ENCODE measurements at places on chromosomes 5 and 9.

DNA sequence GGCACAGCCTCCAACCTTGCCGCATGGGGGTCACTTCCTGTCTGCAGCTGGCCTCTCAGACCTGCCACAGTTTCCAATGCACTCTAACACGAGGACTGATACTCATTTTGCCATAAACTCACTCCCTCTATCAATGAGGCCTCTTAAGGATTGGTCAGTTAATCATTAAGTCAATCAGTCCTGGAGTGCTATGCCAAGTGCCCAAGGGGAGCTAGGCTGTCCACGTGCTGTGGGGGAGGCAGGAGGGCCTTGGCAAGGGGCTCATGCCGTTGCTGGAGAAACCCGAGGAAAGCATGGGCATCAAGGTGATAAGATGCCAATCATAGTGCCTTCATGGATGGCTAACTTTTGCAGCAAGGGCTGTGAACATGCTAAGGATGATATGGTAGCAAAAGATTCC is 1.7 kb upstream of the ALDH1B1 start:
- no peak for DNase-seq

- no peak for DNase-seq
Measured at GRCh38 chr9:4077499-4078102, 222.3 kb downstream of the GLIS3 start.

DNA sequence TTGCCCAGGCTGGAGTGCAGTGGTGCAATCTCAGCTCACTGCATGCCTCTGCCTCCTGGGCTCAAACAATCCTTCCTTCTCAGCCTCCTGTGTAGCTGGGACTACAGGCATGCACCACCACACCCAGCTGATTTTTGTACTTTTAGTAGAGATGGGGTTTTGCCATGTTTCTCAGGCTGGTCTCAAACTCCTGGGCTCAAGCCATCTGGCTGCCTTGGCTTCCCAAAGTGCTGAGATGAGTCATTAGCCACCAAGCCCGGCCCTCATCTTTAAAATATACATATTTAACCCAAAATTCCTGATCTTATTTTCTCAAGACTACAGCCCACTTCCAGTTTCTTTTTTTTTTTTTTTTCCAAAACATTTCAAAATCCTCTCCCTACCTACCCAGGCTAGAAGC is 31.7 kb upstream of the MINAR2 start:
- DNase-seq, result no peak

GRCh38 chr5:9519537-9519936 is 26.3 kb downstream of the SEMA5A start:
- DNase-seq, result no peak

GRCh38 chr5:90967443-90967842 is 408.8 kb downstream of the ADGRV1 start:
- DNase-seq, result no peak

DNA sequence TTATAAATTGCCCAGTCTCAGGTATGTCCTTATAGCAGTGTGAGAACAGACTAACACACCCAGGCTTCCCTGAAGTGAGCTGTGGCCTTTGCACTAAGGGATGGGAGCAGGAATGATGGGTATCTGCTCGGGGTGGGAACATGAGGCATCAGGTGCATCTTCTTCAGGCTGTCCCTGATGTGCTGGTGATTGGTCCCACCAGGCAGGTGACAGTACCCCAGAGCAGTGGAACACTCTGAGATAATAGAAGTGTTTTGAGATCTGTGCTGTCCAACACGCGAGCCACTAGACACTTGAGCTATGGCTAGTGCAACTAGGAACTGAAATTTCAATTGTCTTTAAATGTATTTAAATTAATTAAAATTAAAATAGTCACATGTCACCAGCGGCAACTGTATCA is 12.8 kb upstream of the MED10 start:
- DNase-seq, result no peak

GRCh38 chr5:108451269-108451668 is 69.4 kb upstream of the FBXL17 start:
- no peak for DNase-seq

DNA sequence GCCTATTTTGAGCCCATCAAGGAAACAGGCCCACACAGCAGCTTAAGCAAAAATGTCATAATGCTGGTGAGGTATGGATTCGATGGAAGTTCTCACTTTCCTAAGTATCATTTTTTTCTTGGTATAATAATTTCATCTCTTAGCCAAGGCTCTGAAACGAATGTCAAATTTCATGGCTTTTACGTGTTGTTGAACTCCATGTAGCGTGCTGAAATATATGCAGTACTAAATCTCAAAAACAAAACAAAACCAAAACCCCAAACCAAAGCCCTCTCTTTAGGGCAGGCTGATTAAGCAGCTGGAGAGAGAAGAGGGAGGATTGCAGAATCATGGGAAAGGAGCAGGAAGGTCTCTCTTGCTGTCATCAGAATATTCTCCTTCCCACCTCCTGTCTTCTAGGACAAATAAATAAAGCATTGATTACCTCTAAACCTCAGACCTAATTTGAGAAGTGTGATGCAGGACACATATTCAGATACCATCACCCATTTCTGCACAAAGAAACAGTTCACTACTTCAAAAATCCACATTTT is 58.3 kb downstream of the TMEM174 start:
- no peak for DNase-seq

DNA sequence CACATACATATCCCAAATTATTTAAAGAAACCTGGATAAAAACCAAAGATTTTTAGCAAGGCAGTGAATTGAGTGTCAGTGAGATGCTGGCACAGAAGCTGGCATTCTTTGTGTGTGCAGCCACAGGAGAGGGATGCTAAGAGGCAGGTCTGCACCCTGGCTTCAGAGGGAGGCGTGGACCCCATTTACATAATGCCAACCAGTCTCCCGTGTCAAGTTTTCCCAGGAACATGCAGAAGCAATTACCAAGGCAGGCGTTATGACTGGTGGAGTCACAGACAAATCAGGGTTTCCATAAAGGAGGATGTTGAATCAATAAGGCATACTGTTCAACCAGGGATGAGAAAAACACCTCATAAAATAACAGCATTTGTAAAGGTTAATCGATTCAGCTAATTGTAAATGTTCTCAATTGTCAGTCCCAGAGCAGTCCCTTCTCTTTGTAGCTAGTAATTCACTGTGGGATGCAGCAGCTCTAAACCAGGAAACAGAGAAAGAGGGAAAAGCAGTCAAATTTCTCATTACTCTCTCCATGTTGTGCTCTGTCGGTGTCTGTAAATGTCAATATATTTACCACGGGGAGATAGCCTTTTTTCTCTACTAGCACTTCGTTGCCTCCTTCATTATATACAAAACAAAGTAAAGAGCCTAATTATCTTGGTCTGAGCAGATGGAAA is 452.4 kb upstream of the GRAMD2B start:
- DNase-seq, result no peak

- no peak for DNase-seq
Measured at GRCh38 chr9:102841376-102841775, 153.8 kb upstream of the CYLC2 start.

DNA sequence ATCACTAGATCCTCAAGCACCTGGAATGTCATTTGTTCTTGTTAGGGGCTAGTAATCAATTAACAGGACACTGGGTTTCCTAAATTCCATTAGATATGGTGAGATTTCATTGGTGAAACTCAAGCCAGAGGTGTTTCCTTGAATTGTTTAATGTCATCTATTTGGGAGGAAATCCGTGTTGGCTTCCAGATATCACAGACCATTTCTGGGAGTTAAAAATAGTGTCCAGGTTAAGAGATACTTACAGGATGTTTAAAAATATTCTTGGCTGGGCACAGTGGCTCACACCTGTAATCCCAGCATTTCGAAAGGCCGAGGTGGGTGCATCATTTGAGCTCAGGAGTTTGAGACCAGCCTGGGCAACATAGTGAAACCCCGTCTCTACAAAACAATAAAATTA is 688.3 kb upstream of the WWC1 start:
- DNase-seq, result no peak

DNA sequence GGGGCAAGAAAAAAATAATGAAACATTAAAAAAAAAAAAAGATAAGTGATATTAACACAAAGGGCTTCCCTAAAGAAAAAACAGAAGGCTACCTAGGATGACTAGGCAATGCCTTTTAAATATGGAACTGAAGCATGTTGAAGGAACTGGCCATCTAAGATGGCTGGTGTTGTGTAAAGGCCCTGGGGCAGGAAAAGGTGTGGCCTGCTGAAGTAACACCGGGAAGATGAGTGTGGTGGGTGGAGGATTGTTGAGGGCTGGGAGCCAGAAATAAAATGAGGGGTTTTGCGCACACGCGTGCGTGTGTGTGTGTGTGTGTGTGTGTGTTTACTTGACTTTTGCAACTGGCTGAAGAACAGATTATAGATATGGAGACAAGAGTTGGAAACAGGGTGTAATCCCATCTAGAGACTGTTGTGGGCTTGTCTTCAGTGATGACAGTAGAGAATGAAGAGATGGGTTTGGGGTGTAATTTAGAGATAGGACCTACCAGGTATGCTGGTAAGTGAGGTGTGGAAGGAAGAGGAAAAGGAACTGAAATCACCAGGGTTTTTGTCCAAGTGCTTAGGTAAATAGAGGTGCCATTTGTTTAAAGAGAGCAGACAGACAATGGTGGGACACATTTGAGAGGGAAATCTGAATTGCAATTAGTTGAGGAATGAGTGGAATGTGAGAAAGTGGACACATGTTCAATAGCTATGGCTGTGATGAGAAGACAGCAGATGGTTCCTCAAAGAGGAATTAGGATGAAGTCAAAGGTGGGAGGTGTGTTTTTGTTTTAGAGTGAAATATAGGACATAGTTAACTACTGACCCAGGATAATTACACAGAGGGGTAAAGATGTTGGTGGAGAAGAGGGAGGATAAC is 33.9 kb downstream of the RAD23B start:
- DNase-seq, result no peak

GRCh38 chr5:146944764-146945616 is 66.4 kb upstream of the PPP2R2B start:
- DNase-seq, result no peak

- no peak for DNase-seq
Measured at GRCh38 chr5:158811350-158811749, 288.4 kb downstream of the EBF1 start.

DNA sequence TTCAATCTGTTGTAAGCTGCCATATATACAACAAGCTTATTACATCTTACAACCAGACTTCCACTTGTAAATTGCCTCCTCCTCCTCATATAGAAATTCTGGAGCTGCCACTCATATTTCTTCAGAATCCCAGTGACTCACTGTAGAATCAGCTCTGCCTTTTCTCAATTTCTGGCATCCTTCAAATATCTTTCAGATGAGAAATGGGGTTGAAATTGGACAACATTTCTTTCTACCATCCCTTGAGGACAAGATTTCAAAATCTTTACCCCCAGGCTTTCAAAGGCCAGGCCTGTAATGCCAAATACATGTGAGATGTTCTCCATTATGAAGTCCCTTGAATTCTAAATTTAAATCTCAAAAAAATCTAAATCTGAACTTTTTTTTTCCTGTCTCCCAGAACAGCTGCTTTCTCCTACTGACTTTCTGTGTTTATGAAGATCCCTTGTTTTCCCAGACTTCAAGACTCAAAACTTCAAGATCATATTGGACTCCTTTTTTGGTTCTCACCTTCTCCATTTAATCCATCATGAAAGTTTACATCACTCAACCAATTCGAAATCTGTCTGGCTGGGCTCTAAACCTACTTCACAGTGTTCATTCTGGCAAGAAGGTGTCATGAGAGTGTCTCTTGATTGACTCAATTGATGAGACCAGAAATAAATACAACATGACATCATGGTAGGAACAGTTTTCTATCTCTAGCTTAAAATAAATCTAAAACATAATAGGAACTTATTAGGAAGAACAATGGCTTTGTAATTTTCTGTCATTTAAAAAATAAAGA is 109.8 kb downstream of the HMHB1 start:
- no peak for DNase-seq

DNA sequence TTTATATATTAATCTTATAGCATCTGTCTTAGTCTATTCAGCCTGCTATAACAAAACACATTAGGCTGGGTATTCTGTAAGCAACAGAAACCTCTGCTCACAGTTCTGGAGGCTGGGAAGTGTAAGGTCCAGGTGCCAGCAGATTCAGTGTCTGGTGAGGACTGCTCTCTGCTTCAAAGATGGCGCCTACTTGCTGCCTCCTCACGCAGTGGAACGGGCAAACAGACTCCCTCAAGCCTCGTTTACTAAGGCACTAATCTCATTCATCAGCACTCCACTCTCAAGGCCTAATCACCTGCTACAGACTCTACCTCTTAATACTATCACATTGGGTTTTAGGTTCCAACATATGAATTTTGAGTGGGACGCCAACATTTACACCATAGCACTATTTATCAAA is 5.2 kb upstream of the TBC1D2 start:
- DNase-seq, result no peak

GRCh38 chr9:86534572-86535258 is 180.5 kb upstream of the TUT7 start:
- DNase-seq, result no peak
